ENCODE measurements at places on chromosomes 12 and 14.
A peak's percentile ranks its signal among the peaks of the same experiment; 100 is the strongest.

DNA sequence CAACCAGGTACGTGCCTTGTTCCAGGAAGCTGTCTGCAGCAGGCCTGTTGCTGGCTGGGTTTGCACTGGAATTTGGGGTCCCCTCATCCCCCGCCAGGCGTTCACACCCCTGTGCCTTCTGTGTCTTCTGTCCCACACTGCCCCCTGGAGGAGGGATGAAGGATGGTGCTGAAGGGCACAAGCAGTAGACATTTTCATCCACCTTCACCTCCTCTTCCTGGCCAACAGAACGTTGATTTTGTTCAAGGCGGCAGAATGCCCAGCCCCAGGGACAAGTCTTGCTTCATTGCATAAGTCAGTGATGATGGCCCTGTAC, 122.1 kb downstream of the CALM1 start:
- peak; percentile 22 for DNase-seq

- DNase-seq = no peak
Observed at GRCh38 chr12:57541001-57541400, 6.0 kb downstream of the DCTN2 start.

- DNase-seq = peak; percentile 17
Observed at GRCh38 chr12:67482751-67483661, 165.5 kb upstream of the DYRK2 start.

- no peak for DNase-seq
Observed at GRCh38 chr14:60735416-60735815, 855 bp downstream of the MNAT1 start.

GRCh38 chr12:85257671-85258070, 22.3 kb upstream of the ALX1 start:
- no peak for DNase-seq

DNA sequence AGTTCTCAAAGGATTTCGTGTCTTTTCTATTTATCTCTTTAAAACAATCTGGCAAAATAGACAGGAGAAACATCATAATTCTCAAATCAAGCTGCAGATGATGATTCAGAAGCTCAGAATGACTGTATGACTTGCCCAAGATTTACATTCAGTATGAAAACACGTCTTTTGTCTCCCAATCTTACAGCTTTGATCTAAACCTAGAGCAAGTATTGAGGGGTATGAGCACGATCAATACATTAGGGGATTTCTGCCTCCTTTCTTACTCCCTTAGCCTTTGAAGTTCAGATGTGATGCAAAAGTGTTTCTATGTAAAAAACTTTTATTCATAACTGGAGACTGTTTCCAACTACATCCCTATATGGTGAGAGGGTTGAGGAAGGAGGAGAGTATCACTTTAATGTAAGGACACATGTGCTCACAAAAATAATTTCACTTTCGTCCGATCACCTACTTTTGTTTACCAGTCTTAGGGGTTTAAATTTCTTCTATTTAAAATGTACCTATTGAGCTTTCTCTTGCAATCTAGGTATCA, 454.8 kb downstream of the TMTC2 start:
- DNase-seq = no peak

DNA sequence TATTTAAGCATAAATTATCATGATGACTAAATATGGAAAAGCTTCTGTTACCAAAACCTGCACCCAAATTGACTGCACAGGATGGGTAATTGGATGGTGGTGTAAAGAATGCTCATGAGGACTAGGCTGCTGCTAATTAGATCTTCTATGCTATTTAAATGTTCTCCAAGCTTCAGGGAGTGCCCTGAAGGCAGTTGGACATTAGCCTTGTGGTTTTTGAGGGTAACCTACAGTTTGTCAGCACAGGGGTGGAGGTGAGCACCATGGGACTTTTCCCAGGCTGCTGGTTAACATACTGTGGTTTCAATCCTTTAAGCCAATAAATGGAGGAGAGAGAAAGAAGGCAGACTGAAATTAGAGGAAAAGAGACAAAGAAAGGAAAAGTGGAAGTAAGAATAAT, 145.0 kb downstream of the WIF1 start:
- no peak for DNase-seq

- no peak for DNase-seq
Observed at GRCh38 chr14:24840204-24840893, 206.4 kb upstream of the GZMB start.

DNA sequence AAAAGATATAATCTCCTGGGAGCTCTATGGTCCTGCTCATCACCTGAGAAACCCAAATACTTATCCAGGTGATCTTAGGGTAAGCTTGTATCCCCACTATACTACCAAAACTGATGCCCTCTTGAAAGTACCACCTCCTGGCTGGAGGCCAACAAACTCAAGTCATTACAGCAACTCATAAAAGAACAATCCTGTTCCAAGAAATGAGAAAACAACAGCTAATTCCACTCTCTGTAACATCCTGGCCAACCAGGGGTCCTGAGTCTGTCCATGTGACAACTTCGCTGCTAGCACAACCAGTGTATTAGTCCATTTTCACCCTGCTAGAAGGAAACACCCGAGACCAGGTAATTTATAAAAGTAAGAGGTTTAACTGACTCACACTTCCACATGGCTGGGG, 190.0 kb upstream of the BMP4 start:
- DNase-seq = no peak

GRCh38 chr12:87667378-87667777, 361.8 kb downstream of the C12orf50 start:
- no peak for DNase-seq

DNA sequence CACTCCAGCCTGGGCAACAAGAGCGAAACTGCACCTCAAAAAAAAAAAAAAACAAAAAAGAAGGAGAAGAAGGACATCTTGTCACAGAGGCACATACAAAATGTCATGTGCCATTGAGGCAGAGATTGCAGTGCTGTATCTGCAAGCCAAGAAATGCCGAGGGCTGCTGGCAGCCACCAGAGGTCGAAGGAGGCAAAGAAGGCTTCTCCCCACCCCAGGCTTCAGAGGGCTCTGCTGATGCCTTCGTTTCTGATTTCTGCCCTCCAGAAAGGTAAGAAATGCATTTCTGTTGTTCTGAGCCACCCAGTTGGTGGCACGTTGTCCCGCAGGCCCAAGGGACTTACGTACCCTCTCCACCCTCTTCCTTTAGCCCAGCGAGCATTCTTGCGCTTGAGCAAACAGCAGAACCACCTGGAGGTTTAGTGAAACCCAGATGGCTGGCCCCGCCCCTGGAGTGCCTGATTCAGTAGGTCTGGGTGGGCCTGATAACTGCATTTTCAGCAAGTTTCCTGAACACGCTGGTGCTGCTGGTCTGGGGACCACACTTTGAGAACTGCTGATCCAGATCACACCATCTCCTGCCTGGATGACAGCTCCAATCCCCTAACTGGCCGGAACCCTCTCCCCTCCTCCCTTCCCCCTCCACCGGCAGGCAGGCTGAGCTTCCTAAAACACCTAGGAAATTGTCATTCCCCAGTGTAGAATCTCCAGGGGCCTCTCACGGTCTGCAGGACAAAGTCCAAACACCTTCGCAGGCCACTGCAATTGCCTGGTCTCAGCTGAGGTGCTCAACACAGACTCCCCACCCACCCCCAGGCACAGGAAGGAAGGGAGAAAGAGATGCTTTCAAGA, 21.1 kb upstream of the SCARB1 start:
- no peak for DNase-seq

GRCh38 chr12:65430571-65431306, 152.3 kb downstream of the MSRB3 start:
- DNase-seq = no peak

DNA sequence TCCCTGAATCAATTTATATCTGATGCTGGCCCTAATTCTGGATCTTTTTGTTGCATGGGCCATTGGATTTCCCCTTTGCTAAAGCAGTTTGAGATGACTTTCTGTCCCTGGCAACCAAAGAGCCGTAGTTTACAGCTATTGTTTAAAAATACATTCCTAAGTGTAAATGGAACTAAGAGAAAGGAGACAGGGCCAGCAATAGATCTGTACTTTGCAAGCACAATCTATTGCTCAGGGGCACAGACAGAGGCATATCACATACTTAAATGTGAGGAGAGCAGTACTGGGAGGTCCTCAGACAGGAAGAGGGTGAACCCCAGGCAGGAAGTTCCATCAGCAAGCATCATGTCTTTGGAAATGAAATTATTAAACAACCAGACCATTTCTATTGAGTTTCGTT, 126.6 kb downstream of the ZFP36L1 start:
- DNase-seq = no peak

- no peak for DNase-seq
Observed at GRCh38 chr12:125218952-125219351, 153.7 kb downstream of the AACS start.

DNA sequence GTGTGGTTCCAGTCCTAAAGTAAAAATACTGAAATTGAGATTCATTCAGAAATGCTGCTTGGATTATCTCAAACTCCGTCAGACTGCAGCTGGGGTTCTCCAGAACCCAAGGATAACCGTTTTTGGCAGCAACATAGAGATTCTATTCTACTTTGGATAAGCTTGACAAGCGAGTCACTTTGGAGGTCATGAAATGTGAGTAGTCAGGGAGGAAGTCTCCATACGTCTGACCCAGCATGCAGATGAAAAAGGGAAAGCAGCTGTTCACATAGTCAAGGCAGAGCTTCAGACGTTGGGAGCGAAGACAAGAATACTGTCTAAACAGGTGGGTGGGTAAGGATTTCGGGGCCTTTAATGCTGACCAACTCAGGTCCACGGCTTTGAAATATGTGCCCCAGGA, 14.9 kb upstream of the HSP90B1 start:
- DNase-seq = no peak

GRCh38 chr14:61109288-61109687, 128.2 kb downstream of the SLC38A6 start:
- no peak for DNase-seq

GRCh38 chr12:66304296-66304900, 2.1 kb downstream of the HELB start:
- no peak for DNase-seq

DNA sequence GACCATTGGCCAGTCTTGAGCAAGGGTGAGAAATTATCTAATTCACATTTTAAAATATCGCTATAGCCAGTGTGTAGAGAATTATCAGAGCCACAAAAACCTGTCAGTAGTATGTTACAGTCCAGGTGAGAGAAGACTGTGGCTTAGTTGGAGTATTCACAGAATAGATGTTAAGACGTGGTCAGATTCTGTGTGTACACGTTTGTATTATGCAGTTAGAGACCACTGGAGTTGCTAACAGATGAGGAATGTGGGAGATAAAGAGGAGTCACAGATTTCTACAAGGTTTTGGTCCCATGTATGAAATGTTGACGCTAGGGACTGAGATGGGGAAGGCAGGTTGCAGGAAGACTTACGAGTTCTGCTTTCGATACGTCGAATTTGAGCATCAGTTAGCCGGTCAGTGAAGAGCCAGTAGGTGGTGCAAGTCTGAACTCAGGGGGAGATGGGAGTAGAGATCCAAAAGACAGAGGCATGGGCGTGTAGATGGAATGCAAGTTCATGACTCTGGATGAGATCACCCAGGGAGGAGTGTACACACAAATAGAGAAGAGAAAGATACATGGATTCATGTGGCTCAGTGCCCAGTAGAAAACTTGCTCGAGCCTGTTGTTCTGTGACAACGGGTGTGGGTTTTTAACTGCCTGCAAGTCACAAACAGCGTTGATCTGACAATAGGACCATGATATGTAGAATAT, 114.8 kb upstream of the FLRT2 start:
- no peak for DNase-seq

DNA sequence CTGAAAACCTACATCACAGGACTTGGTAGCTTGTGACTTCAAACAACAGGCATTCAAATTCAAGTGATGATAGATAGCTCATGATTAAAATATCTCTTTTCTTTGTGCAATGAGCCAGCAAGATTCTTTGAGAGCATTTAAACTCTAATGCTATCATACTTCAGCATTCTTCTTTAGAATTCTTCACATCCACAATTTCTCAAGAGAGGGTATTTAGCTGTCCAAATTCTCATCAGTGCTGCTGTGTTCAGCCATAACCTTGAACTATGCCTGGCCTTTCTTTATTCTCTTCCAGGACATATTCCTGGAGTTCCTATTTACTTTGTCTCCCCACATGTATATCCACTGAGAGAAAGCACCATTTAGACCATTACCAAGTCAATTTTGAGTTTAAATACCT, 321.1 kb downstream of the EGLN3 start:
- no peak for DNase-seq

DNA sequence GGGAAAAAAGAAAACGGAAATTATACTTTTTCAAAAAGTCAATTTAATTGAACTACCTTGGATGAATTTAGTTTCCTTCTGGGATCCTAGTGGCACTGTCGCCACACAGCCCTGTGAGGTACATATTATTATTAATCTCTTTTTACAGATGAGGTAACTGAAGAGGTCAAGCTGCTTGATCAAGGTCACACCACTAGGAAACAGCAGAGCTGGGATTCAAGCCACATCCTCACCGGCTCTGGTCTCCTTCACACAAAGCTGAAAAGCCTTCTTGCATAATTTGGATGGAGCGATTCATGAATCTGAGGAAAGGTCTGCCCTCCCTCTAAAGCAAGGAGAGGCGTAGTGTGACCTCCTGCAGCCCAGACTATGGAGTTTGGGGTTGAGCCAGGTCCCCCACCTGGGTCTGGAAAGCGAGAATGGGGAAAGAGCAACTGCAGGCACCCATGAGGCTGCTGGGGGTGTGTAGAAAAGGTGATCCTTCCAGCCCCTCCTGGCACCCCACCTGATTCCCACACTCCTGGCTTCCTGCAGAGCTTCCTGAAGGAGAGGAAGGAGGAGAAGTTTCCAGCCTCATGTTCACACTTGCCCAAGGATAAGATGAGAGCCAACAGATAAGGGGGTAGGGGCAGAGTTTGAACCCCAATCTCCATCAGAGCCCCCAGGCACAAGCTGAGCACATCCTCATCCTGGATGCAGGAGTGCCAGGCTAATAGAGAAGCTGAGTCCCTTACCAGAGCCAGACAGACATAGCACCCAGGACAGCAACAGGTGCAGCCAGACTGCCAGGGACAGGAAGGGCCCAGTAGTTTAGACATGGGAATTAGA, 3.9 kb upstream of the KRT79 start:
- no peak for DNase-seq

DNA sequence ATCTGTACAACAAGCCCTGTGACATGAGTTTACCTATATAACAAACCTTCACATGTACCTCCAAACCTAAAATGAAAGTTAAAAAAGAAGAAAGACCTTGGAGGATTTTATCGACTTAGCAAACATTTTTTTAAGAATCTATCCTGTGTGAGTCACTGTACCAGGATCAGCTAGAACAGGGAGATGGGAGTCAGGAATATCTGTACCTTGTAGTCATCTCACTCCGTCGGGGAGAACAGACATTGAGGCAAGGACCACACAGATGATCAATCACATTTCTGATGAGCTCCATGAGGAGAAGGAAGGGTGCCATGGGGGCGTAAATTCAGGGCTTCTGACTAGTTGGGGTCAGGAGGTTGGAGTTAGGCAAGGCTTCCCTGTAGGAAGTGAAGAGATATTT, 310.6 kb downstream of the VRK1 start:
- DNase-seq = no peak

DNA sequence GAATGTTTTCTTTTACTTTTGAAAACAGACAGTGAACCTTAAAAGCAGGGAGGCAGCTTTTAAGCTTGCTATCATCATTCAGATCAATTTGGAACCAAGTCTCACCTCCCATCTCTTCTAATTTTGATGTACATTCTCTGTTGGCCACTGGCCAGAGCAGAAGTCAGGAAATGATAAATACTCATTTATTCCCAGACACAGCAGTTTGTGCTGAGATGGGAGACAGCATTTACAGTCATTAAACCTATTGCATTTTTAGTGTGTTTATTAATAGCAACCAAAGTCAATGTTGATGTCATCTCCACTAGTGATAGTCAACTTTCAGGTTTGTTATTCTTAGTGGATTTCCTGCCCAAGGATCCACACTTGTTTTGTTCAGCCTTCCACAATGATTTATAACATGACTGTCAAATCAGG, 320.0 kb upstream of the ATP2B1 start:
- no peak for DNase-seq

- DNase-seq = no peak
Observed at GRCh38 chr12:49201595-49202295, 12.9 kb upstream of the TUBA1A start.
